Natural killer cell treated with Interleukin-12 subunit alpha and Interleukin-12 subunit beta and Interleukin-15 and Interleukin-18, amount 100 ng/mL, for 72 hours (primary cell): ENCODE measurements at places on chromosomes 5 and 9. TPM values are rescaled to one million over a fixed set of nuclear protein-coding genes. Genes with fewer than 3 reads are reported as not detected.

DNA sequence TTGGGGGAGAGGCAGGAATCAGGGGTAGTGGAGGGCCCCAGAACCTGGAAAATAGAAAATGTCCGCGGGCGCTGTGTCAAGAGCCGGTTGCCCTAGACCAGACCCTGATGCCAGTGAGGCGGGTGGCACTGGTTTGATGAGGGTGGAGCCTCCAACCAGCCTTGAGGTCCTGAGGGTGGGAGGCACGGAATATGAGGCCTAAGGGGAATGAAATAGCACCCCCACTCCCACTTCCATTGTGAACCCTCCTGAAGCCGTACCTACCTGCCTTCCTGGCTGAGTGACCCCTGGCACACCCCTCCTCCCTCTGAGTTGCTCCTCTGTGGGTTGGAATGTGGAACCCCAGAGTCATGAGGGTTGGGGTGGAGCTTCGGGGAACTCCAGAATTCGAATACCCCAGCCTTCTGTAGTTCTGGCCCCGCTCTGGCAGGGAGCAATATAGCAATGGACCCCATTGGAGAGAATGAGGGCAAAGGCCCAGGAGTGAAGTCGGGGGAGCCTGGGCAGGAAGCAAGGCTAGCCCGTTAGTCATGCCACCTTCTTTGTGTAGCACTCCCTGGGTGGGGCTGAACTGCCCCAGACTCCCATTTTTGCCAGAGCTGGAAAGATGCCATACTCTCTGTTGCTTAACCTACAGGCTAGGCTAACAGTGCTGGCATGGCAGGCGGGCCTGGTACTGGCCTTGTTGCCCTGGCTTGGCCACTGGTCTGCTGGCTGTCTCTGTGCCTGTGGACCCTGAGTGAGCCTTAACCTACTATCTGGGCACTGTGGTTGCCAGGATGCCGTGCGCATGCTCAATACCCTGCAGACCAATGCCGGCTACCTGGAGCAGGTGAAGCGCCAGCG, 1.0 kb downstream of the FPGS start:
- H3K27ac ChIP-seq: peak overlapping the region; percentile 93
- DNase-seq: peak; percentile 60
- peak overlapping the region; percentile 95 for H3K4me3 ChIP-seq
- no peaks in the 10 kb centered on the region for H3K36me3 ChIP-seq
- no peaks in the 10 kb centered on the region for H3K27me3 ChIP-seq
- peaks cover 14% of the 10 kb centered on the region for H3K4me1 ChIP-seq

DNA sequence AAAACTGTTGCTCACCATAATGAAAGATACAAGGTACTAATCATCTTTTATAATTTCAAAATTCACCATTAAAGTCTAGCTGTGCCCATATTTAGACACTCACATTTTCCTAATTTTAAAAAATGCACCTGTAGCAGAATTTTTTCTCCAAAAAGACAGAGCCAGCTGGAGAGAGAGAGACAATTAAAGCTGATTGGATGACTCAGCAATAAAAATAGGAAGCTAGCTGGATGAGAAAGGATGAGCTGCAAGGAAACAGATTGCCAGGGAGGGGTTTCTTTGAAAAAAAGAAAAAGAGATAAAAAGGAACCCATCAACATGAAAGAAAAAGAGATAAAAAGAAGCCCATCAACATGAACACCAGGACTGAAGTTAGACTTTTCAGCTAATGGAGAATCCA, 73.8 kb downstream of the HCN1 start:
- peaks cover 4% of the 10 kb centered on the region for H3K36me3 ChIP-seq
- no peaks in the 10 kb centered on the region for H3K4me1 ChIP-seq
- no peaks in the 10 kb centered on the region for H3K27me3 ChIP-seq
- no peak overlapping the region for H3K27ac ChIP-seq

GRCh38 chr9:109381011-109381729, 60.3 kb upstream of the EPB41L4B start:
- no peak overlapping the region for H3K27ac ChIP-seq
- H3K27me3 ChIP-seq: peaks cover 15% of the 10 kb centered on the region
- no peaks in the 10 kb centered on the region for H3K36me3 ChIP-seq
- H3K4me3 ChIP-seq: no peak overlapping the region

- no peak overlapping the region for H3K4me3 ChIP-seq
- H3K36me3 ChIP-seq: no peaks in the 10 kb centered on the region
- H3K27me3 ChIP-seq: peaks cover 12% of the 10 kb centered on the region
- H3K4me1 ChIP-seq: no peaks in the 10 kb centered on the region
Measured at GRCh38 chr5:72752909-72753308, 63.6 kb upstream of the TNPO1 start.

DNA sequence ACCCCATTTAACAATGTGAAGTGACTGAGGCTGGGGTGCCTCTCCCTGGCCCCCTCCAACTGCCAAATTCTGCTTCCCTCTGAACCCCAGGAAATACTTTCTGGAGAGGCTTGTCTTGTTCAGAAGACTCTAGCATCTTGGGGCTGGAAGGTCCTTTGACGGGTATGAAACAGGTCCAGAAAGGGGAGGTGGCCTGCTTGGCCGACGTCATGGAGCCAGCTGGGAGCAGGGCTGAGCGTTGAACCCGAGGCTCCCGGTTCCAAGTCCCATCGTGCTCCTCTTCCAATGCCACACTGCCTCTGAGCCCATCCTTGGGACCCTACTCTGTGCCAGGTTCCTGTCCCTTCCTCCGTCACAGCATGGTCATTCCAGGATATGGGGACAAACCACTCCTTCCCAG, 46.9 kb downstream of the NDST1 start:
- no peak overlapping the region for H3K27ac ChIP-seq
- H3K36me3 ChIP-seq: no peaks in the 10 kb centered on the region
- no peak overlapping the region for H3K4me3 ChIP-seq
- no peaks in the 10 kb centered on the region for H3K4me1 ChIP-seq
- no peak for DNase-seq

DNA sequence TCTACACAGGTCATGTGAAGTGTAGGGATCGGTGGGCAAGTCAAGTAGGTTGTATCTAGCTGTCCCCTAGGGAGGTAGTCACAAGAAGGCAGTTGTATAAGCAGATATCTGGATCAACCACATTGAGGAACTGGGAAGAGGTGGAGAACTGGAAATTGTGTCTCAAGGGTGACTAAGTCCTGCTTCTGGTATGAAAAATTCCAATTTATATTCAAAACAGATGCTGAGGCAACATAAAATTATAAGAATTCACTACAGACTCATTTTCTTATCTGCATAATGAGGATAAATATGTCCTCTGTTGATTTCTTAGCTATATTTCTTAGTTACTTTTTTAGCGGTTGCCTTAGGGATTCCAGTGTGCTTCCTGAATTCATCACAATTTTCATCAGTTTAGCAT, 46.8 kb downstream of the GALNT12 start:
- H3K4me1 ChIP-seq: peaks cover 8% of the 10 kb centered on the region
- peaks cover 12% of the 10 kb centered on the region for H3K27me3 ChIP-seq
- no peak for DNase-seq
- no peak overlapping the region for H3K4me3 ChIP-seq
- H3K36me3 ChIP-seq: no peaks in the 10 kb centered on the region

DNA sequence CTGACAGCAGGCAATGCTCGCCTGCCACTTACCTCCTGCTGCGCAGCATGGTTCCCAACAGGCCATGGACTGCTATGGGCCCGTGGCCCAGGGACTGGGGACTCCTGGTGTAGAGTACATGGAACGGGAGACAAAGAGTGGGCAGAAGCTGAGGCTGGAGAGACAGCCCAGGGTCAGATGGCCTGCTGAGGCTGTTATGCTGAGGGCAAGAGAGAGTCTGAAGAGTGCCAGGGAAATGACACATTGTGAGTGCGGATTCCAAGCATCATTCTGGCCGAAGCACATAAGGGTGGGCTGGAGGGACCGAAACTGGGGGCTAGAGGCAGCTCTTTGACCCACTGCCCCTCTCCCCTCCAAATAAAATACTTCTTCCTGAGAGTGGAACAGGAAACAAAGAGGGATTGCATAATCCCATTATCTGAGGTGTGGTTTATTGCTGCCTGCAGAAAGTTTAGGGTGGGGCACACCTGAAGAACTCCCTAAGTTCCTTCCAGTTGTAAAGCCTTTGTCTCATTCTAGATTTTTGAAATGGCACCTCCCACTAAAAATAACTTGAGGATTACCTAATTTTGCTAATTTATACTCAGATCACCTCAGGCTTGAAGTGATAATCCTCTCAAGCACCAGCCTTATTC, 158.1 kb downstream of the ATP10B start:
- H3K36me3 ChIP-seq: no peaks in the 10 kb centered on the region
- no peak for DNase-seq
- H3K27ac ChIP-seq: no peak overlapping the region
- peaks cover 10% of the 10 kb centered on the region for H3K4me1 ChIP-seq
- no peaks in the 10 kb centered on the region for H3K27me3 ChIP-seq
- no peak overlapping the region for H3K4me3 ChIP-seq

DNA sequence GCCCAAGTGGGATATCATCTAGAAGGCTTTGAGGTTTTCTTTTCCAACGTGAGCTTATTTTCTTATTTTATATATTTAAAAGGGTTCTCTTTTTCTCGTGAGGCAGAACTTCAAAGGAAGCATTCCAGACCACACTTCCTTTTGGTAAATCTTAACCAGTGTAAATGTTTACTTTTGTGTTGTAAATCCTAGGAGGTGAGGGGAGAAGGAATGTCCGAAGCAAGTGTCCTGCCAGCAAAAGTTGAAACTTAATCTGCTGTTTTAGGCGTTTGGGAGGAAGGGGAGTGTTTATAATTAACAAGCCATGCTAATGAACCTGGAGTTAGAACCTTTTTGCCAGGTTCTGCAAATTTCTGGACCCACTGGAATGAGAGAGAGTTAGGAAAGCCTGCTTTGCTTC, 37.9 kb downstream of the WWC1 start:
- H3K36me3 ChIP-seq: no peaks in the 10 kb centered on the region
- no peak for DNase-seq
- H3K4me1 ChIP-seq: no peaks in the 10 kb centered on the region
- no peak overlapping the region for H3K27ac ChIP-seq
- H3K27me3 ChIP-seq: peaks cover 41% of the 10 kb centered on the region
- no peak overlapping the region for H3K4me3 ChIP-seq

DNA sequence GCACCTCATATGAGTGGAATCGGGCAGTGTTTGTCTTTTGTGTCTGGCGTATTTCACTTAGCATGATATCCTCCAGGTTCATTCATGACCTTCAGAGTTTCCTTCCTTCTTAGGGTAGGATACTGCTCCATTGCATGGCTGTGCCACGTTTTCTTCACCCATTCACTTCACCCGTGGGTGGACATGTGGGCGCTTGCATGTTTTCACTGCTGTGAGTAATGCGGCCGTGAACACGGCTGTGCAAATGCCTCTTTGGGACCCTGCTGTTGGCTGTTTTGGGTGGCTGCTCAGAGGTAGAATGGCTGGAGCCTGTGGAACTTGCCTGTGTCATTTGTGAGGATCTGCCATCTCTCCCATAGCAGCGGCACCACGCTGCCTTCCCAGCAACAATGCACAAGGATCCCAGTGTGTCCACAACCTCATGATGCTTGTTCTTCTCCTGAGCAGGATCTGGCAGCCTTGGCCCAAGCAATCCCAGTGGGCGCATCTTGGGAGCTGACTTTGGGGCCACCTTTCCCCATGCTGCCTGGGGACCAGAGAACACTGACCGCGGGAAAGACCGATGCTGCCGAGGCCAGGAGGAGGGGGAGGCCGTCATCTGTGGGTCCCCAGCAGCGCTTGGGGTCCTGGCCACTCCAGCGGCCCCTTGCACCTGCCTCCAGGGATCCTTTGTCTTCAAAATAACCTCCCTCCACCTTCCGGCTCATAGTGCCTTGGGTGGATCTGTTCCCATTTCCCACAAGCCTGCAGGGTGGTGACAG, 2.3 kb upstream of the SCGB3A1 start:
- H3K27me3 ChIP-seq: peaks cover 18% of the 10 kb centered on the region
- no peak overlapping the region for H3K27ac ChIP-seq
- H3K4me3 ChIP-seq: no peak overlapping the region
- H3K4me1 ChIP-seq: peaks cover 4% of the 10 kb centered on the region
- no peak for DNase-seq
- peaks cover 5% of the 10 kb centered on the region for H3K36me3 ChIP-seq

DNA sequence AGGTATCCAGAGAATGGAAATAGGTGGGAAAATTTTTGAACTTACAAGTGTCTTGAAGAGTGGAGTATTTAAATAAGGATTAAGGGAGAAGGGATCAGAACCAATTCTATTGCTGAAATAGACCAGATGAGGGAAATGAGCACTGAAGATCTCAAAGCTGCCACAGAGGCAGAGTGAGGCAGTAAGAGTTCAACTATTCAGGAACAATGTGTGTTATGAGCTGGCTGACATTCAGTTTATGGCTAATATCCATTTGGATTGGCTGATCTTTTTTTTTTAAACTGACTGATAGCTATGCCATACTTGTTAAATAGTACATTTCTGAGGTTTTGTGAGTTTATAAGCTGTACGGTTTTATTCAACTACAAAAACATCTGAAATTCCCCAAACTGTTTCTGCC, 95.3 kb upstream of the GNA14 start:
- no peaks in the 10 kb centered on the region for H3K27me3 ChIP-seq
- H3K36me3 ChIP-seq: no peaks in the 10 kb centered on the region
- no peak overlapping the region for H3K4me3 ChIP-seq
- no peak for DNase-seq
- no peaks in the 10 kb centered on the region for H3K4me1 ChIP-seq
- H3K27ac ChIP-seq: no peak overlapping the region

GRCh38 chr9:33818847-33819500, 2.0 kb downstream of the UBE2R2 start:
- peak overlapping the region; percentile 92 for H3K27ac ChIP-seq
- peaks cover 7% of the 10 kb centered on the region for H3K36me3 ChIP-seq
- no peak for DNase-seq
- H3K27me3 ChIP-seq: no peaks in the 10 kb centered on the region
- H3K4me1 ChIP-seq: peaks cover 49% of the 10 kb centered on the region
- H3K4me3 ChIP-seq: peak overlapping the region; percentile 83

- H3K4me3 ChIP-seq: no peak overlapping the region
- H3K27me3 ChIP-seq: peaks cover 8% of the 10 kb centered on the region
- no peak for DNase-seq
- no peak overlapping the region for H3K27ac ChIP-seq
Measured at GRCh38 chr9:135751501-135751900, 49.5 kb downstream of the KCNT1 start.

DNA sequence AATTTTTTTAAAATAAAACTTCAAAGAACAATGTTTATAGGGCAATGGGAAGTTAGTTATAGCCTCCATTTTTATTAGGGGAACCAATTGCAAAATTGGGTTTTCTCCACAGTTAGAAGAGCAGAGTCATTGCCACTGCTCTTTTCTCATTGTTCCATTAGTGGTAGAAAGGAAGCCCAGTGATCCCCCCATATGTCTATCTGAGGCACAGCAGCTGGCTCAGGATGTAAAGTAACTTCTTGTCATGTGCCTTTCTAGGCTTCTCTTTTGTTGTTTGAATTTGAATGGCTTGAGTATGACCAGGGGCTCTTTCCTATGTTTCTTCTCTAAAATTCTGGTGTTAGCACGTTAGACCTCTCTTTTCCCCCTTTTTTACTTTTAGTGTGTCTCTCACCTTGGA, 61.2 kb downstream of the UBAP1 start:
- peaks cover 23% of the 10 kb centered on the region for H3K36me3 ChIP-seq
- H3K27ac ChIP-seq: no peak overlapping the region
- no peak for DNase-seq
- H3K4me1 ChIP-seq: peaks cover 29% of the 10 kb centered on the region

INSL4 gene
- total RNA-seq: not detected

SLC22A4 gene
- 0.93 TPM for total RNA-seq

SELENOP gene
- 0.38 TPM for total RNA-seq

CHD1 gene
- total RNA-seq: 64.8 TPM

ADAMTS12 gene
- not detected for total RNA-seq

NXNL2 gene
- total RNA-seq: not detected

STKLD1 gene
- total RNA-seq: not detected

DROSHA gene
- 71.5 TPM for total RNA-seq
